Activated naive CD8-positive, alpha-beta T cell treated with anti-CD3 and anti-CD28 coated beads, Interleukin-2, amount 50 U/mL, for 24 hours (primary cell): ENCODE measurements at places on chromosomes 13 and 19.

GRCh38 chr13:46211483-46212351, at the start of gene LRRC63:
Gene LRRC63 (plus strand): TSS chr13:46211928. CDS start chr13:46213035, 1,107 bp downstream.
- DNase-seq: peak; percentile 87

DNA sequence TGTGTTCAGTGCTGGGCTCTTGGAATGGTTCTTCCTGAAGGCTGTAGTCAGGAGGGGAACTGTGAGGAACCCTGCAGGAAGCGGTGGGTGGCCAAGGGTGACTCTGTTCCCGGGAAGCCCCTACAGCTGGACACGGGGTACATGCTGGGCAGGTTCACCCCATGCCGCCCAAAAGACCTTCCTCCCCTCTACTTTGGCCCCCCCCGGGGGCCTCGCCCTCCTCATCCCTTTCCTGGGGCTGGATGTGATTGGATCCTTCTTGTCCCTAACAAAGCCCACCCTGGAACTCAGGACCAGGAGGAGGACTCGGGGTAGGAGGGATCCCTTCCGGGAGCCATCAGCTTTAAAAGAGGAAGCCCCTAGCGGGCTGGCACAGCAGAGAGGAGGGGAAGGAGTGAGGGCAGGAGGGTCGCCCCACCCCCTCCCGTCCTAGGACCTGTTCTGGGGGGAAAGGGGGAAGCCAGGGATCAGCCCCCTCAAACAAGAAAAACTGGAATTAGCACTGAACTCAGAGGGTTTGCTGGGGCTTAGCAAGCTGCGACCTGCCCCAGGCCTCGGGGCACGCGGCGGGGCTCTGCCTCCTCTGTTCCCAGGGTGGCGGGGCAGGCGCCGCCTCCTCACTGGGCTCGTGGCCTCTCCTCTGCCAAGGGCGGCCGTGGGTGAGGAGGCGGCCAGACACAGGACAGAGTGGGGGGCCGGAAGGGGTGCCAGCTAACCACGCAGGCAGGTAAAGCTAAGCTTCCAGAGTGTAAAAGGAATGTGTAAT, 4.0 kb downstream of the CEBPA start:
- no peak for DNase-seq

- DNase-seq: no peak
These were observed 48.1 kb downstream of the MPHOSPH8 start for GRCh38 chr13:19681517-19681916.

DNA sequence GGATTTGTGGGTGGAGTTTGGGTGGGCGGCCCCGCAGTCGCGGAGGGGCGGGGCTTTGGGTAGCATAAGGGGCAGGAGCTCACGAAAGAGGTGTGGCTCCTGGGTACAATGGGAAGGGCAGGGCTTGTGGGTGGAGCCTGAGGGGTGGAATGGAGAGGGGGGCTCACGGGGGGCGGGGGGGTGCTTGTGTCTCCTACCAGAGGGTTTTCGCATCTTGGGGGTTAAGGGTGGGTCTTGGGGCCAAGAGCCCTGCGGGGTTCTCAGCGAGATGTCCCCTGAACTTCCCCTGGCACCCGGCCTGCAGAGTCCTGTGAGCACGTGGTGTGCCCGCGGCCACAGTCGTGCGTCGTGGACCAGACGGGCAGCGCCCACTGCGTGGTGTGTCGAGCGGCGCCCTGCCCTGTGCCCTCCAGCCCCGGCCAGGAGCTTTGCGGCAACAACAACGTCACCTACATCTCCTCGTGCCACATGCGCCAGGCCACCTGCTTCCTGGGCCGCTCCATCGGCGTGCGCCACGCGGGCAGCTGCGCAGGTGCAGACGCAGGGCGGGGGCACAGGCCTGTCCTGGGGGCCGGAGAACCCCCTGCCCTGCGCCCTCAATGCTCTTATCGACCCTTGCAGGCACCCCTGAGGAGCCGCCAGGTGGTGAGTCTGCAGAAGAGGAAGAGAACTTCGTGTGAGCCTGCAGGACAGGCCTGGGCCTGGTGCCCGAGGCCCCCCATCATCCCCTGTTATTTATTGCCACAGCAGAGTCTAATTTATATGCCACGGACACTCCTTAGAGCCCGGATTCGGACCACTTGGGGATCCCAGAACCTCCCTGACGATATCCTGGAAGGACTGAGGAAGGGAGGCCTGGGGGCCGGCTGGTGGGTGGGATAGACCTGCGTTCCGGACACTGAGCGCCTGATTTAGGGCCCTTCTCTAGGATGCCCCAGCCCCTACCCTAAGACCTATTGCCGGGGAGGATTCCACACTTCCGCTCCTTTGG, 5.1 kb downstream of the FSTL3 start:
- DNase-seq: peak; percentile 95

- DNase-seq: no peak
These were observed 7.5 kb upstream of the BCAT2 start for GRCh38 chr19:48818234-48818820.

DNA sequence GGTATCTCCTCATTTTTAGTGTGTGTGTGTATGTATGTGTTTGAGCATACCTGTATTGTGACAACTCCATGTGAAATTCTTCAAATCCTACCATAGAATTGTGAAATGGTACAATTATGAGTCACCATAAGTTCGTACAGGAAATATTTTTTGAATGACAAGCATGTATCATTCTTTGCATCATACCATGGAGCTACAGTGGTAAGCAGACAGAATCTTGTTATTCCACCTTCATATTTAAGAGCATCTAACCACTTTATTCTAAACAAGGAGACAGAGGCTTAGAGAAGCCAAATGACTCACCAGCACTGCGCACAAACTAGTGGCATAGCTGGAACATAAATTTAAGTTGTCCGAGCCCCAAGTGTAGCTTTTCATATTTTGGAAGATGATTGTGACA, 4.5 kb upstream of the EPSTI1 start:
- DNase-seq: no peak

DNA sequence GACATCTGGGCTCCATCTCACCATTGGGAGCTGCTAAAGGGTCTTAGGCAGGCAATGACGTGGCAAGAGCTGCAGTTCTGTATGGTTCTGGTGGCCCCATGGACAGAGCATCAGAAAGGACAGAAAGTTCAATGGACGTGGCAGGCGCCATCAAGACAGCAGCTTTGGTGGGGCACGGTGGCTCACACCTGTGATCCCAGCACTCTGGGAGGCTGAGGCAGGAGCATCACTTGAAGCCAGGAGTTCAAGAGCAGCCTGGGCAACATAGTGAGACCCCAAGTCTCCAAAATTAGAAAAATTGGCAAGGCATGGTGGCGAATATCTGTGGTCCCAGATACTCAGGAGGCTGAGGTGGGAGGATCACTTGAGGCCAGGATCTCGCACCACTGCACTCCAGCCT, 9.5 kb downstream of the EVI5L start:
- DNase-seq: no peak

DNA sequence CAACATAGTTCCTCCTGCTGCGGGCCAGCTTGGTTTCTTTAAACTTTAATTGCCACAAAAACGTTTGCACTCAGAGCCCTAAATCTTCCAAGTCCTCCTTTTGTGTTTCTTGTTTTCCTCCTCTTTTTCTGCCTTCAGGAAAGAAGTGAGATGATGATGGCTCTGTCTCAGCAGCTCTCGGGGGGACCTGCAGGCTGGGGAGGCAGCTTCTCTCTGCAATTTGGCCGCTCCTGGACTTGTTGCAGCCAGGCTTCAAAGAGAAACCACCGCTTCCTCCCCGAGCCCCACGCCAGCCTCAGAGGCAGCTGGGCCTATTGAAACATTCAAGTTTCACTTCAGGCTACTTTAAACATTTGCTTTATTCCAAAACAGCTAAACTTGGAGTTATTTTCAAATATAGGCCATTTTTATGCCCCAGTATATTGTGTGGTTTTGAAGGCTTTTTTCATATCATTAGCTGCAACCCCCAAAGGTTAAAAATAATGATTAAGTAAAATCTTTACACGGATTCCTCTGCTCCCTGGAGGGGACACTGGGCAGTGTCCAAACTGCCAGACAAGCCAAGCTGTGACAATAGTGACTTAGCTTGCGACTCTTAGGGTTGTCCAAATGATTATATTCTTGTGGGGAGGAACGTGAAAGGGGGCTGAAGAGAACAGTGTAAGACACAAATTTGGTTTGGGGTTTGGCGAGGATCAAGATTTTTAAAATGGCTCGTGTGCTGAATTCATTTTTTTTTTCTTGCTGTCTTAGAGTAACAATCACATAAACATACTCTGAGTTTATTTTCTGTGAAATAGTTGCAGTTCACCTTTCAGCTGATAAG, 330.8 kb downstream of the DLEU7 start:
- peak; percentile 48 for DNase-seq

DNA sequence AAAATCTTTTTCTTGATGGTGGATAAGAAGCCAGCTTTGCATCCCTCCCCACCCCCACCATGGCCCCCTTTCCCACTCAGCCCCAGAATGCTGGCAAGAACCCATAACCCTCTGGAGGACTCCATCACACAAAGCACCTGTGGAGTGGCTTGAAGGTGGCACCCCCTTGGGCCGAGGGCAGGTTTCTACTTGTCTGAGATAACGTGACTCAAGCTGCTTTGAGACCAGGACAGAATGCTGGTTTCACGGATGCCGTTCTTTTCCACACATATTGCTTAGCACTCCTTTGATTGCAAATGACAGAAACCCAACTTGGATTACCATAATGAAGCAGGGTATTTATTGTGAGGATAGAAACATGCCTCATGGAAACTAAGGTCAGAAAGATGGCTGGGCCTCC, 82.2 kb downstream of the LACC1 start:
- DNase-seq: no peak

GRCh38 chr13:113897161-113897560, 33.3 kb upstream of the GAS6 start:
- no peak for DNase-seq

DNA sequence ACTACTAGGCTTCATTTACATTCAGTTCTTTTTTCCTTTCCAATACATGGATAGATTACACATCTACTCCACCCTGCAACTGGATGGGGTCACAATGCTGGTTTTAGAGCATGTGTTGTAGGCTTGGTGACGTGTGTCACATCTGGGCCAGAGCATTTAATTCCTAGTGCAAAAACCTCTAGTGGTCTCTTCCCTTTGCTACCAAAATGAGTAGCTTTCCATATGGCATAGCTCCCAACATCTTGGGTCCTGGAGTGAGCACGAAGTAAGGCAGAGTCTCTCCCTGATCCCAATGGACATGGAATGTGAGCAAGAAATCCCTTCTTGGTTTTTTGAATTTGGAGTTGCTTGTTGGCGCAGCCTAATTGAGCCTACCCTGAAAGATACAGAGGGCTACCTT, 51.7 kb downstream of the TNFSF11 start:
- DNase-seq: no peak

DNA sequence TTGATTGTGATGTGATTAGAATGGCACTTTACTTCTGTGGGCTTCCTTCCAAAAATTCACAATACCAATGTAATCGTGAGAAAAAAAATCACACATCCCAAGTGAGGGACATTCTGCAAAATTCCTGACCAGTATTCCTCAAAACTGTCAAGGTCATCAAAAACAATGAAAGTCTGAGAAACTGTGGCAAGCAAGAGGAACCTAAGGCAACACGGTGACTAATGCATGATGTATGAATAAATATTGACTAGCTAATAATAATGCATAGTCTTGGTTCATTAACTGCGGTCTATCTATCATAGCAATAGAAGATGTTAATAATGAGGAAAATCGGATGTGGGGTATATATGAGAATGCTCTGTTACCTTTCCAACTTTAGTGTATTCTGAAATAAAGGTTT, 159.0 kb downstream of the RFC3 start:
- no peak for DNase-seq

- no peak for DNase-seq
These were observed 299.5 kb downstream of the MZT1 start for GRCh38 chr13:72427757-72428528.

GRCh38 chr13:54449922-54450321, 1421.3 kb downstream of the OLFM4 start:
- DNase-seq: no peak

DNA sequence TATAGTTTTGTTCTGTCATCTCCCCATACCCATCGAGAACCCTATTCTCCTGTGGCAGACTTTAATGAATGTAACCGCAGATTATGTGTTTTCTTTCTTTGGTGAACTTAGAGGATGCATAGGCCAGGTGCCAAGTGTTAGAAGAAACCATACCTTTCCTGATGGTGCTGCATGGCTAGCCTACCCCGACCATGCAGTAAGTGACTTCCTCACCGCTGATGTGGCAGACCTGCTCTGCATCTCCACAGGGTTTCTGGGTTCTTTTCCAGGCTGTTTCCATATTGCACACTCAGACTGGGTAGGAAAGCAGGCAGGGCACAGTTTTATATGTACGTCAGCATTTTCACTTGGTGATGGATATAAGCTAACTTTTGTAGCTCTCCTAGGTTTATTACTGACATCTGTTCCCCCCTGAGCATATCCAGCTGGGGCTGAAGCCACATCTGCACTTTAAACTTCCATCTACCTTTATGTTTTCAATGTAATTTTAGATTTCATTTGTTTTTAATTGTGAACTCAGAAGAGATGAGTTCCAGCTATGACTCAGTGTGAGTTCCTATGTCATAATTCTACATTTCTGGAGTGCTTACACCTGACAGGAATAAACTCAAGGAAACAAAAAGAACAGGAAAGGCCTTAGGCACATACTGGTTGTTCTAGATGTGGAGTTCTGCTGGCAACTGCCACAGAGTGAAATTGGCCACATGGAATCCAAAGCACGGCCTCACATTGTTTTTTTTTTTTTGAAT, 42.3 kb downstream of the LRCH1 start:
- DNase-seq: no peak

DNA sequence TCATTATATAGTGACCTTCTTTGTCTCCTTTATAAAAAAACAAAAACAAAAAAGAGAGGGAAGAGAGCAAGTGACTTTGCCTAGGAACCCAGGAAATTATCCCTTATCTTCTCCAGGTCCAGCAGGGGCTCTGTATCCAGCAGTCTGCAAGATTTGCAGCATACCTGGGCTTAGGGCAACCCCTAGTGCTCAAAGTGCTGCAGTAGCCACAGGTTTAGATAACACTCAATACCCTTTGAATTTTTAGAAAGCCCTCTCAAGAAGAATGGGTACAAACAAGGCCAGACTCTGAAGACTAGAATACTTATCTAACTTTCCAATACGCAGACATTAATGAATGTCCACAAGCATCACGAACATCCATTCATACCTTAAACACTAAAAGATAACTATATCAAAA, 43.2 kb downstream of the CCNA1 start:
- DNase-seq: no peak

- DNase-seq: no peak
These were observed 15.2 kb downstream of the RCN3 start for GRCh38 chr19:49543032-49543431.
